ENCODE measurements at places on chromosomes 13 and 19.
A peak's percentile ranks its signal among the peaks of the same experiment; 100 is the strongest.

- DNase-seq, result no peak
Observed at GRCh38 chr13:77701305-77701704, 3.8 kb downstream of the SLAIN1 start.

GRCh38 chr19:412356-413355 is 3.7 kb upstream of the C2CD4C start:
- no peak for DNase-seq

- DNase-seq, result no peak
Observed at GRCh38 chr13:64510747-64511146, 2719.4 kb downstream of the PCDH9 start.

DNA sequence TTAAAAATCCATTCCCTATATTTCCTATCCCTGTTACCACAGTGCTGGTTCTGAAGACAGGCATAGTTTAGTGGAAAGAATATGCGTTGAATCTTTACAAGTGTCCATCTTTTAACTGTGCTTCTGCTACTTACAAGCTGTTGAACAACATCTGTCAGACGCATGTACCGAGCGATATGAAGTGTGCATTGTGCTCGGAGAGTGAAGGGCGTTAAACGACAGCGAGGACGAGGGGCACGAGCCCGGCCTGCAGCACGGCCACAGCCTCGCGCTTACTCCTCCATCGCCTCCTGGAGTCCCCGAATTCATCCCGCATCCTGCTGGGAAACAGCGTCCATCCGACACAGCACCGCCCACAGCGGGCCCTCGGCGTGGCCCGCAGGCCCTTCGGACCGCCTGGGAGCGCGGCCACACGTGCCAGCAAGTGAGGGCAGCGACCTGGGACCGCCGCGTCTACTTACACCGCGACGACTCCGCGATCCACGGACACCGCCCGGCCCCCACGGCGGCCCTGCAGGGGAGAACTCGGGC is 514 bp downstream of the PCID2 start:
- DNase-seq, result no peak

- DNase-seq, result no peak
Observed at GRCh38 chr19:33520844-33521479, 629 bp downstream of the PEPD start.

GRCh38 chr13:50664951-50665350 is 178.5 kb downstream of the DLEU7 start:
- DNase-seq, result no peak

- no peak for DNase-seq
Observed at GRCh38 chr13:22235950-22236290, 565.0 kb downstream of the FGF9 start.

- DNase-seq, result no peak
Observed at GRCh38 chr13:42367831-42368230, 95.9 kb downstream of the AKAP11 start.

- DNase-seq, result peak; percentile 44
Observed at GRCh38 chr19:7916103-7916954, 1.7 kb downstream of the TGFBR3L start.

DNA sequence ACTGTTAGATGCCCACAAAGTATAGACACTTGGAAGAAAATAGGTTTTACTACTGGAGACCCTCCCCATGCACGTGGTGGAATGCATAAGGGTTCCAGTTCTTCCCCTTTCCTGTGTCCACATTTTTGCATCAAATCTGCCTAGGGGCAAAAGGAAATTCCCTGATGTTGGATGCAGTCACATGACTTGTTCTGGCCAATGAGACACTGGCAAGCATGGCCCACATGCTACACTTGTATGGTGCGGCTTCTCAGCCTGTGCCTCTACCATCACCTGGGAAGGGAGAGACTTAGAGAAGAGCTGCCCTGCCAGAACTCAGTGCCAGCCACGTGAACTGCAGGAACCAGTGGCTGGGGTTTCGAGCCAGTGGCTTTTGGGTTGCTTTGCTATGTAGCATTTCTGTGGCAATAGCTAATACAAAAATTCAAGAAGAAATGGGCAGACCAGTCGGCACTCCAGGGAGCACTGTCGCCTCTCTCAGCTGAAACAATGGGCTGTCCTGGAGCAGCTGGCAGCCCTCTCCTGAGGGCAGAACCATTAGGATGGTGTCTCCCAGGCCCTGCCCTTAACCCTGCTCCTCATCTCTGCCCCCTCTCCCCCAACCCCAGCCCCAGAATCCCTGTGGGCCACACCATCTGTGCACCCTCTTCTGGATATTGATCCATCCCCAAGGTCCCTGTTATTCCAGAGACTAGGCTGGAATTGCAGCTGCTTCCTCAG is 634.0 kb downstream of the UQCRFS1 start:
- no peak for DNase-seq

GRCh38 chr13:20136781-20137703 is 23.8 kb downstream of the GJA3 start:
- DNase-seq, result no peak

DNA sequence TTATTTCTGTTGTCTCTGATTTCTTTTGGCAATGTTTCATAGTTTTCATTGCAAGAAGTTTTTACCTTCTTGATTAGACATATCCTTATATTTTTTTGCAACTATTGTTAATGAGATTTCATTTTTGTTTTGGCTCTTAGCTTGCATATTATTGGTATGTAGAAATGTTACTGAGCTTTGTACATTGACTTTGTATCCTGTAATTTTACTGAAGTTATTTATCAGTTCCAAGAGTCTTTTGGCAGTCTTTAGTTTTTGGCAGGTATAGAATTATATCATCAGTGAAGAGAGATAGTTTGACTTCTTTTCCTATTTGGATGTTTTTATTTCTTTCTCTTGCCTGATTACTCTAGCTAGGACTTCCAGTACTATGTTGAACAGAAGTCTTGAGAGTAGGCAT is 375.7 kb downstream of the TDRD3 start:
- DNase-seq, result no peak

- no peak for DNase-seq
Observed at GRCh38 chr13:50941146-50941545, 31.6 kb downstream of the RNASEH2B start.

DNA sequence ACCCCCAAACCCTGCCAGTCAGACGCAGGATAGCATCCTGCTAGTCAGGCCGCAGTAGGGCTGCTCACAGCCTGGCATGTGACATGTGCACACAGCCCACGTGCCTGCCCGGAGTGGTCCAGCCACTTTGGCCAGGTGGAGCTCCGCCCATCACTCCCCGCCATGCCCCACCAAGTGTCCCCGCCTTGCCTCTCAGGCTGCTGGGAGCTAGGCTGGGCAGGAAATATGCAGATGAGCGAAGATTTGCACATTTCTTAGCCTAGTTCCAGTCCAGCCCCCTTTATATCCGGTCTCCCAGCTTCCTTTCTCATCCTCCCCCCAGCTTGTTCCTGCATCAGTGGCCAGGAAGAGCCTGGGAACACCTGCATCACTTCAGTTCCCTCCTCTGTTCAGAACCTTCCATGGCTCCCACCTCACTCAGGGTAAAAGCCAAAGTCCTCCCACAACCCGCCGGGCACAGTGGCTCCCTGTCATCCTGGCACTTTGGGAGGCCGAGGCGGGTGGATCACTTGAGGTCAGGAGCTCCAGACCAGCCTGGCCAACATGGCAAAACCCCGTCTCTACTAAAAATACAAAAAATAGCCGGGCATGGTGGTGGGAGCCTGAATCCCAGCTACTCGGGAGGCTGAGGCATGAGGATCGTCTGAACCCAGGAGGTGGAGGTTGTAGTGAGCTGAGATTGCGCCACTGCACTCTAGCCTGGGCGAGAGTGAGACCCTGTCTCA is 2.3 kb upstream of the DOCK6 start:
- DNase-seq, result no peak

GRCh38 chr13:32019612-32020233 is 11.9 kb upstream of the FRY start:
- no peak for DNase-seq

- DNase-seq, result no peak
Observed at GRCh38 chr19:5354403-5354802, 13.8 kb upstream of the PTPRS start.

DNA sequence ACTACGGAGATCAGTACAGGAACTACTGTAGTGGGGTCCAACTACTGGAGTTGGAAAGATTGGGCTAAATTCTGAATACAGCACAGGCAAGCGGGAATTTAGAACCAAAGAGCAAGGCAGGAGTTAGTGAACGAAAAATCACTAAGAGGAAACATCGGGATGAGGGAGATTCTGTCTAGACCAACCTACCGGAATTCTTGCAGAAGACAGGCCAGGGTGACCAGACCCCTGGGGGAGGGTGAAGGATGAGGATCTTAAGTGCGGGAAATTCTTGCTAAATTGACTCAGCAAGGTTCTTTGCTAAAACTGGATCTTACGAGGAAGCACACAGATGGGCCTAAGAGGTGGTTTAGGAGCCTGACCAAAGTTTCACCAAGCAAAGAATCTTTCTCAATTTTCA is 13.2 kb upstream of the PSPC1 start:
- DNase-seq, result no peak

DNA sequence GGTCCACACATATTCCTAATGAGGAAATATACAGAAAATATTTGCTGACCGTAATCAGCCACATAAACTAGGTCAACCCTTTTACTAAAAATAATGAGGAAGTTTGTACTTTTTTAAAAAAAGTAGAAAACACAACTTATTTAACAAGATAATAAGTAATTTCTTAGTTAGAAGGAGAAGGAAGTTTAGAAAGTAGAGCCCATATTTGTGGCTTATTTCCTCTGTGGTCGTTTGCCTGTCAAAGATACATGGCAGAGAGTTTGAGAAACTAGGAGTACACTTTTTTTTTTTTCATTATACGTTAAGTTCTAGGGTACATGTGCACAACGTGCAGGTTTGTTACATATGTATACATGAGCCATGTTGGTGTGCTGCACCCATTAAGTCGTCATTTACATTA is 1205.2 kb upstream of the MIR17HG start:
- no peak for DNase-seq

- DNase-seq, result no peak
Observed at GRCh38 chr13:106241974-106242953, 293.2 kb downstream of the EFNB2 start.

DNA sequence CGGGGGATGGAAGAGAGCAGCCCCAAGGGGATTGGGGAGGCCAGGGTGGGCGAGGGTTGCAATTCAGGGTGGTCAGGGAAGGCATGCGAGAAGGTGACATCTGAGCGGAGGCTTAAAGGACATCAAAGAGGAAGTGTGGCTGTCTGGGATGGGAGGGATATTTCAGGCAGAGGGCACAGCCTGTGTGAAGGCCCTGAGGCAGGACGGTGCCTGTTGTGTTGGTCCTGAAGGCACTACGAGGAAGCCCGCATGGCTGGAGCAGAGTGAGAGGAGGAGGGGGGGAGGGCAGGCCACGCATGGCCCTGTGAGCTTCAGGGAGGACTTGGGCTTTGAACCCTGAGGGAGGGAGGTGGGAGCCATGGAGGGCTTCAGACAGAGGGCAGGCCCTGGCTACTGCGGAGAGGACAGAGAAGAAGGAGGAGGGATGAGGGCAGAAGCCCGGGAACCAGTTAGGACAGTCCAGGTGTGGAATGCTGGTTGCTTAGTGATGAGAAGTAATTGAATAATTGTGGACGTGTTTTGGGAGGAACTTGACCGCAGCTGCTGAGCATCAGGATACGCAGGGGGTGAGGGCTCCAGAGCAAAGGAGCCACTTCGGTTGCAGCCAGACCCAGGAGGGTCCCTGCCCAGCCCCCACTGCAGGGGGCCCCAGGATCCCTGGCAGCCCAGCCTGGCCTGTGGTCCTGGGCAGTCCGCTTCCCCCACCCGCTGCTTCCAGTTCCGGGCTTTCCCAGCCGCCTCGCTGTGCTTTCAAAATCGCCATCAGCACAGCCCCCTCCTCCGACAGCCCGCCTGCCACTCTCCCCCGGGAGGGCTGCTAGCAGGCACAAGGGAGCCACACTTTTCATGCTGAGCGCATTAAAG is 6.2 kb downstream of the TLE6 start:
- no peak for DNase-seq

- peak; percentile 72 for DNase-seq
Observed at GRCh38 chr19:13172346-13173138, 22.3 kb downstream of the IER2 start.

DNA sequence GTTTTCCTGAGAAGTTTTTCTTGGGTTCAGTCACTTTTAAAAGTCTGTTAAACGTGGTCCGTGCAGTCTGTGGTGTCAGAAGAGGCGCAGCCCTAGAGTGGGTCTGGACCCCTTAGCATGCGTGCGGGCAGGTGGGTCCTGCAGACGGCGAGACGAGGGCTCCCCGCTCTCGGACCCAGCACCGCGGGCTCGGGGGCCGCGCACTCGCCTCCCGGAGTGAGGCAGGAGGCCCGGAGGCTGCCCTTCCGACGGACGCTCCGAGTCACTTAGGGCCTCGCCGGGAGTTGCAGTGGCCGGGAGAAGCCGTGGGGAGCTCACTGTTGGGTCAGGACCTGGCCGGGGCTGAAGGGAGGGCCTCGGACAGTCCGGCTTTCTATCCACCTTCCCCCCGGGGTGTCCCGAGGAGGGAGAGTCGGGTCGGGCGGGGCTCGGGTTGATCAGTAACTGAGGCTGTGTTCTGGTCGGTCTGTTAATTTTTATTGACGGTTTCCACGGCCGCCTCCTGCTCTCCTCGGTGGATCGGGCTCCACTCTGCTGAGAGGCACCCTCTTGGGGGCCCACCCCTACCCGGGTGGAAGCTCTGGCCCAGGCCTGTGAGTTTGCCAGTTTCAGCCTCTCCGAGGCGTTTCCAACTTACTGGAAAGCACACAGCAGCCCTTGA is 1.3 kb downstream of the PTBP1 start:
- DNase-seq, result no peak

- DNase-seq, result no peak
Observed at GRCh38 chr13:57511603-57512002, 119.9 kb upstream of the PCDH17 start.

- DNase-seq, result no peak
Observed at GRCh38 chr19:2479556-2480194, 3.7 kb downstream of the GADD45B start.

DNA sequence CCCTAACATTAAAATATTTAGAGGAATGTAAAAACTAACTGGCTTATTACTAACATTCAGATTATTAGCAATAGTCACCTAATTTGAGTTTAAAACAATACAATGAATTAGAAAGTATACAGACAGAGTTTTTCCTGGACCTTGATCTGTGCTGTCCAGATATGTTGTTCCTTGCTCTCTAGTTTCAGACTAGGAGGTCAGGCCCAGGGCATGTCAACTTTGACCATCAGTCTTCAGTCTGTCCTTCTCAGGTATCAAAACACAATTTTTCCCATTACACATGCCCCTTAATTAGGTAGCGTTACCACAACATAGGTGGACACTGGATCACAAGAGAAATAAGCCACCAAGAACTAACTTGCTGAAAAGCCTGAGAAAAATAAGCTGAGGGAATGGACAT is 197.0 kb downstream of the MAB21L1 start:
- no peak for DNase-seq

GRCh38 chr13:22173610-22174009 is 502.7 kb downstream of the FGF9 start:
- no peak for DNase-seq
